ENCODE measurements at places on chromosomes 6 and 20. TPM values are rescaled to one million over a fixed set of nuclear protein-coding genes. Genes with fewer than 3 reads are reported as not detected.

DNA sequence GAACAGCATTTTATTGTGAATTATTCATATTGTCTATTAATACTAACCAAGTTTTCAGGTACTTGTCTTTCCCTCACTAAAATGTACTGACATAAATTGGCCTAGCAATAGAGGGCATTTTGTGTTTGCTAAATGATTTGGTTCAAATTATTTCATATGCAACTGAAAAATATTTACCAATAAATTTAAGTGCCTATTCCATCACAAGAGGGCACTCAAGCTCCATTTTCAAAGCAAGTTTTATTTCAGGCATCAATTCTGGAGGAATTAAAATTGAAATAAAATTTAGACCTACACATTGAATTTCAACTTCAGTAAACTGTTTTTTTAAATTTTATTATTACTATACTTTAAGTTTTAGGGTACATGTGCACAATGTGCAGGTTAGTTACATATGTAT, 114.3 kb upstream of the SYNCRIP start:
- no peaks in the 10 kb centered on the region for H3K36me3 ChIP-seq
- no peaks in the 10 kb centered on the region for H3K27me3 ChIP-seq
- no peaks in the 10 kb centered on the region for H3K4me1 ChIP-seq
- H3K27ac ChIP-seq, result no peak overlapping the region

IL22RA2 gene
- total RNA-seq, result not detected

DNA sequence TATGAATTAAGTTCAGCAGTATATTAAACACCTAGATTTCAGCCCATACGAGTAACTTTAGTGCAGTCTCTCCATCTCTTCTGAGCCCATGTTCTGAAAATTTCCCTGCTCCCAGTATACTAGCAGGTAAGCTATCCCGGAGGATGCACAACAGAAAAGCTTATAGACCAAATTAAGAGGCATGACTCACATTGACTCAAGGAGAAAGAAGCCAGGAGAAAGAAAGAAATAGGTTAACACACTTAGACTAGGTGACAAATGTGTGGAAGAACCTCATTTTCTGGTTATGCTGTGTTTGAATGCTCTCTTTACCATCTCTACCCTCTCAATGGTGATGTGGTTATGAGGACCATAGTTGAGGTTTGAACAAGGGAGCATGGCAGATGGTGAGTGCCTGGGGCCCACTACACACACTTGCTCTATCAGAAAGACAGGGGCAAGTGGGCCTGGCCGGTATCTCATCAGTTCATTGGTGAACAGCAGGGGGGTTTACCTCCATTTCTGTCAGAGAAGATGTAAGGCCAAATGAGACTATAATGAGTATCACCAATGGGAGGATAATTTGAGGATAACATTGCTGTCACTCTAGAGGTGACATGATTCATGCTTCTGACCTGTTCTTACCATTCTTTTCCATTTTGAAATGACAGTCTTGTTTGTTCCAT, 902.3 kb upstream of the FLRT3 start:
- no peak overlapping the region for H3K4me3 ChIP-seq
- H3K27me3 ChIP-seq, result no peaks in the 10 kb centered on the region
- DNase-seq, result no peak
- H3K4me1 ChIP-seq, result no peaks in the 10 kb centered on the region

- H3K27ac ChIP-seq, result no peak overlapping the region
- no peak for DNase-seq
- H3K27me3 ChIP-seq, result peaks cover 18% of the 10 kb centered on the region
- H3K36me3 ChIP-seq, result no peaks in the 10 kb centered on the region
- H3K4me1 ChIP-seq, result no peaks in the 10 kb centered on the region
These were observed 540.7 kb downstream of the BMP2 start for GRCh38 chr20:7308163-7308562.

PACRG gene
- total RNA-seq, result 9.1 TPM
